ENCODE measurements at places on chromosomes 2 and 18.

DNA sequence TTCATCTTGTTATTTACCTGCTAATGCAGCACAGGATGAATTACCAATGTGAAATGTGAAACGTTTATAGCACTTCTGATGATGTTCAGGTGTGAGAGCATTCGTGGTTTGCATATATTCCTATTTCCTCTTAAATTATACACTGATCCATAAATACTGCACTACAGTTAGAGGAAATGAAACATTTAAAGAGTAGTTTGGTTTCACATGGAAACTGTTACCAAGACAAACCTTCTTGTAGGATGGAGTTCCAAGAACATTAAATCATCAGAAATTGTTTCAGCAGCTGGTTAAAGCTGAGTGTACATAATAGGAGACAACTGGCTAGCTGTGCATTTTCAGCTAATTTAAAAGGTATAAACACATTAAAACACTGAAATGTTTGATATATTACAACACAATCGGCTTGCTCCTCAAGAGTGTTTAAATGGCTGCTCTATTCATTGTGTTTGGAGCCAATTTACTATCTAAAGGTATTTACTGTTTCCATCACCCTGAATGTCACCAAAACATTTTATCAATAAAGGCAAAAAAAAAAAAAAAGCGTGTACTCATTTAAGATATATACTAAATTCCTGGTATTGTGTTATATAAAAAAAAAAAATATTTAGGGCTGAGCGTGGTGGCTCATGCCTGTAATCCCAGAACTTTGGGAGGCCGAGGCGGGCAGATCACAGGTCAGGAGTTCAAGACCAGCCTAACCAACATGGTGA is 100.6 kb downstream of the DYM start:
- no peak for DNase-seq

DNA sequence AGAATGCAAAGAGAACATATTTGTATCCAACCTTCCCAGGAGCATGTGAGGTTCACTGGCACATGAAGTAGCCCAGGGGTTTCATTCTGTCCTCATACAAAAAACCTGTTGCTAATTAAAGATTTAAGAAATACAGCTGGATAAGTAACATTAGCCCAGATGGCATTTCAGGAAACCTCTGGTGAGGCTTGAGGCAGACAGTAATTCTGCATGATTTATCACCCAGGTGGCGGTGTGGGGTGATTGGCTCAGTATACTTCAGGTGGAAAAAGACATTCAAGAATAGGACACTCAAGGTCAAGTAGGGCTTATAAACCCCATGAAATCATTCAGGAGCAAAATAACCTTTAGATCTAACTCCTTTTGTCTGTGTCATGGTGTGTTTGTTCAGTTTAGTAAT is 237.4 kb downstream of the RNF144A start:
- no peak for DNase-seq

GRCh38 chr2:37669446-37669845 is 2.0 kb downstream of the CDC42EP3 start:
- no peak for DNase-seq

DNA sequence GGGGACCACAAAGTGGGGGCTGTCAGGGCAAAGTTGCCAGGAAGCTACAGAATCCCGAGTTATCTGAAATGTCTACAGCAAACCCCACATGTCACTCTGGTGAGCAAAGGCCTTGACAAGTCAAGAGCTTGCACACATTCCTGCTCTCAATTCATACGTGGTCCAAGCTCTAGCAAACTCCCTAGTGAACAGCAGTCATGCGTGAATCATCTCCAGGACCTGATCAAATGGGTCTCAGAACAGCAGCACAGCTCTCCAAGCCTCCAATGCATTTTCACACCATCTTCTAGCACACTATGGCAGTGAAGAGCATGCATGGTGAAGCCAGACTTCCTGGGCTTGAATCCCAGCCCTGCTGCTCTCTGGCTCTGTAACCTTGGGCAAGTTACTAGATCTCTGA is 68.5 kb downstream of the MYO5B start:
- DNase-seq, result no peak

GRCh38 chr2:44342854-44343253 is 18.4 kb downstream of the PREPL start:
- DNase-seq, result no peak

GRCh38 chr2:201432038-201432620 is 19.1 kb downstream of the TRAK2 start:
- no peak for DNase-seq

GRCh38 chr2:109545828-109546713 is 67.7 kb downstream of the SEPTIN10 start:
- peak; percentile 53 for DNase-seq

DNA sequence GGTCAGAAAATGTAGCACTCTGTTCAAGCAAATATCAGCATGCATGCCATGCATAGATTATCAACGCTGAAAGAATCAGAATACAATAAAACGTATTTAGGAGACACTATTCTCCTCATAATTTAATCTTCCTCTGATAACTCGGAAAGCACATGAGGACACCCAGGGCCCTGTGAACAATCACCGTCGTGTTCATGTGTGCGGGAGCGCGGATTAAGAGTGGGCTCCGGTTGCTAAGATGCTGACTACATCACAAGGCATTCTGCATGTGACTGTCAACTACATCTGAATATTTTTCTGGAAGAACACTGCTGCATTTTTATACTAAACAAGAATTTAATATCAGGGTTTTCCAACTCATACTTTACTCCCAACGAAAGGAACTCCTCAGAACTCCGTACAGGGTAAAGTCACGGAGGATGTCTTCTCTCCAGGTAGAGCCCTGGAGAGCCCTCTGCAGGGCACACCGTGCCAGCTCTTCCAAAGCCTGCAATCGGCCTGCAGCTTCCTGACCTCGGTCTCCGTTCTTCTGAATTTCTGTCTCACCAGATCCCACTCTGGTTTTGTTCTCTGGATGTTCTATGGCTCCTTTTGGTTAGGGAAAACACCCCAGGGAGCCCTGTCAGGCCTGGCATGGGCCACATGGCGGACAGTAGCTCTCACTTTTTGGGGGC is 59.6 kb downstream of the ZNF516 start:
- no peak for DNase-seq

DNA sequence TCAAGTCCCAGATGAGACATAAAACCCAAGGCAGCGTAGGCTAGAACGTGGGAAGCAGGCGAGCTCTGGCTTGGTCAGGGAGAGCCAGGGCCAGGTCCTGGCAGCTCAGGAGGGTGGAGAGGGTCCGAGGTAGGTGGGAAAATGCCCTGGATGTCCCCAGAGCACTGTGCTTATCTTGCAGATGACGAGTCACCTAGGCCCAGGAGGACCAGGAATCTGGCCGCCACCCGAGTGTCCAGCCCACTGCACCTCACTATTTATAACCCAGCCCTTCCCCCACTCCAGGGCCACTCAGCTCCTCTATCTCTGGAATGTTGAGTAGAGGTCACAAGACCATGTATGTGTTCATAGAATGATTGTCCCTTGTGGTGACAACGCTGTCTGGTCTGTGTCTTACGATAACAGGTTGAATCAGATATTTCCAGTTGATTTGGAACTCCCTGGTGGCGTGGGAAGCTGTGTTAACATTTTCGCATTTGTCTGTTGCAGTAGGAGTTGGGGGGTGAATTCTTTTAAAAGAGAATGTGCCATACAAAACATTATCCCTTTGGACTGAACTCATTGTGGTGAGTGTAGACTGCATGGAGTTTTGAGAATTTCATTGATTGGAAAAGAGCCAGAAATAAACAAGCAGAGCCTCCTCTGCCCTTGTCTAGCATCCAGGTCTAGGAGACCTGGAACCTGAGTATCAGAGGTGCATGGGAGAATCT is 47.5 kb downstream of the EMILIN2 start:
- no peak for DNase-seq

GRCh38 chr2:236593531-236593930 is 23.9 kb downstream of the ACKR3 start:
- DNase-seq, result no peak

GRCh38 chr2:24117902-24118301 is 5.2 kb downstream of the PFN4 start:
- DNase-seq, result no peak

DNA sequence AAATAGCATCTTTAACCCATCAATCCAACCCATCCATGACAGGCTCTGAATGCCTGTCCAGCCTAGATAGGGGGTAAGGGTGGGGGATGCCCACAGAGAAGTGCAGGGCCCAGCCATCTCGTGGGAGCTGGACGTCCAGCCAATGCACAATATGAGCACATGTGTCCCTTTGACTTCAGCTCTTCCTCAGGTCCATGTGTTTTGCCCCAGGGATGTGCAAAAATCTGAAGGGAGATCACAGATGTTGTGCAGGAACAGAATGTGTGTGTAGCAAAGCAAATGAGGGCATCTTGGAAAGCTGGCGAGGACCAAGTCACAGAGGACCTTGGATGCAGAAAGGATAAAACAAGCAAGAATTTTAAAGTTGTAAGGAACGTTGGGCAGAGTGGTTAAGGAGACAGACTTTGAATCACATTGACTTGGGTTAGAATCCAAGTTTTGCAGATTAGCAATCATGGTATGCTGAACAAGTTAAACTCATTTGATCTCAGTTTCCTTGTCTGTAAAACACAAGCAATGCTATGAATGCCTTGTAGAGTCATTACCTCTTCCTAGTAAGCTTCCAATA is 104.5 kb downstream of the TTC32 start:
- no peak for DNase-seq

DNA sequence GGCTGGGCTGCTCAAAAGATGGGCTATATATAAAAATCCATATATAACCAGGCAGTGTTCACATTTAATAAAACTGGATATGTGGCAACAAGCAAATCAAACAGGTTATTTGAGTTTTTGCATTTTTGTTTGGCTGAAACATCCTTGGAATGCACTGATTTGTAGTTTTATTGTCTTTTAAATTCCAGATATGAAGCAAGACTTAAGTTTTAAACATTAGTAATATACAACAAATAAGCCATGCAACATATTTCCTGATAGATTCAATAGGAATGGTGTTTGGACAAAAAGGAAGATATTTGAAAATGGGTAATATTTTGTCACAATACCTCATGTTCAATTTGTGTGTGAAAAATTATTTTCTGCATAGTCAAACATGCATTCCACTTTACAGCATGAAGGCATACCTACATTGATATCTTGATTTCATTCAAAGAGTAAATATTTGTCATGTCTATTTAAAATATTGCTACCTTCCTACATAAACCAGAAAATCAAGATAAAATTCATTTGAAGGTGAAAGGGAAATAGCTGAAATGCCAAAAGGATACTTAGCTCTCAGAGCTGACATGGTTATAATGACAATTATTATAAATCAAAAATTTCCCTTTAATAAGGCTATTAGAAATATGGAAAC is 132.3 kb upstream of the NETO1 start:
- no peak for DNase-seq

GRCh38 chr2:238970553-238971081 is 122.7 kb downstream of the TWIST2 start:
- no peak for DNase-seq

DNA sequence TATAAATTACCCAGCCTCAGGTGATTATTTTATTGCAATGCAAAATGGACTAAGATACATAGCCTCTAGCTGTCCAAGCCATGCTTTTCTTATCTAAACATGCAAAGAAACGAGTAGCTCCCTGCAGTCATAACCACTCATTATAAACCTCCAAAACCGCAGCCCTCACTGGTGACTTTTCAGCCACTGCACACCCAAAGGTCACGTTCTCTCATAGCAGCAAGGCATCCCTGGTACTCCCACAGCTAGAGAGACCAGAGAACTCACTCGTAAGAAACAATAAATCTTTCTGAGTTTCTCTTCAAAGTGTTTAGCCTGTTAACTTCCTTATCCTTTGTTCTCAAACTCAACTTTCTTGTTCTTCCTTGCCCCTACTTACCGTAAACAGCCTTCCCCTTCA is 28.5 kb upstream of the RALBP1 start:
- DNase-seq, result no peak

DNA sequence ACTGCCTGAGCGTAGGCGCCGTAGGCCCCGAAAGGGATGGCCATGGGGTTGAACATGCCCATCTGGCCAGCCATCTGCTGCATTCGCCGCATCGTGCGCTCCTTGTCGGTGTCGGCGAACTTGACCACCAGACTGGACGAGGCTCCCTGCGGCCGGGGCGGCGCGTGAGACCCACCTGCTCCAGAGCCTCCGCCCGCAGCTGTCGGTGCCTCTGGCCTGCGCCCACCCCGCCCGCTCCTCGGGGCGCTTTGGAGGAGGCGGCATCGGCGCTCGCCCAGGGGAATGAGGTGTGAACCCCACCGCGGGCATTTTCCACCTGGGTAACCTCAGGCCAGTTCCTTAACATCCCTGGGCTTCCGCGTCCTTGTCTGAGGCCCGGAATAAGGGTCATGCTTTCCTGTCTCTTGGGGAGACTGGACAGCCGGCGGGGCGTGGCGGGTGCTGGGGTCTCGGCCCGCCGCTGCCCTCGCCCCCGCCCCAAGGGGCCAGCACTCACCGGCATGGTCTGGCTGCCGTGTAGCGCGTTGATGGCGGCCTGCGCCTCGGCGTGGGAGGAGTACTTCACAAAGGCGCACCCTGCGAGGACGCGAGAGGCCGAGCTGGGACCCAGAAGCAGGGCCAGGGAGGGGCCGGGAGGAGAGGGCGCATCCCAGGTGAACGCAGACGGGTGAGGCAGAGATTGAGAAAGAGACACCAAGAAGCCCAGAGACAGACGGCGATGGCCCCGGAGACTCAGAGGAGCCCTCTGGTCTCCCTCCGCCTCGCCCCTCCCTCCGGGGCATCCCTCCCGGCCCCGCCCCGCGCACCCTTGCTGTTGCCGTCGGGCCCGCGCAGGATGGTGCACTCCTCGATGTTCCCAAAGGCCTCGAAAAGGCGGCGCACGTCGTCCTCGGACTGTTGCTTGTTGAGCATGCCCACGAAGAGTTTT is 291.0 kb downstream of the CELF4 start:
- no peak for DNase-seq

DNA sequence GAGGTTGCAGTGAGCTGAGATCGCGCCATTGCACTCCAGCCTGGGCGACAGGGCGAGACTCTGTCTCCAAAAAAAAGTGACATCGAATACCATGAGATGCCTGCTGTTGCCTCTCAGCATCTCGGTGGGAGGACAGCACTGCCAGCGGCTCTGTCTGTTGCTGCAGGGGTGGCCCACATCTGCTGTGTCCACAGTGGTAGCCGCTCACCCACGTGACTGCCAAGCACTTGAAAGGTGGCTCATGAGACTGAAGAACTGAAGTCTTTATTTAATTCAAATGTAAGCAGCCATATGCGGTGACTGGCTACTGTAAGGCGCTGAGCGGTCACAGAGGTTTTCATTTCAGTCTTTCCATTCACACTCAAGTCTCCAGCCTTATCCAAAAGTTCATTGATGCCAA is 25.8 kb downstream of the IMPA2 start:
- DNase-seq, result no peak
